ENCODE measurements at places on chromosomes 13 and 19.

- no peak for DNase-seq
Measured at GRCh38 chr13:20337884-20338551, 105.9 kb upstream of the GJB6 start.

DNA sequence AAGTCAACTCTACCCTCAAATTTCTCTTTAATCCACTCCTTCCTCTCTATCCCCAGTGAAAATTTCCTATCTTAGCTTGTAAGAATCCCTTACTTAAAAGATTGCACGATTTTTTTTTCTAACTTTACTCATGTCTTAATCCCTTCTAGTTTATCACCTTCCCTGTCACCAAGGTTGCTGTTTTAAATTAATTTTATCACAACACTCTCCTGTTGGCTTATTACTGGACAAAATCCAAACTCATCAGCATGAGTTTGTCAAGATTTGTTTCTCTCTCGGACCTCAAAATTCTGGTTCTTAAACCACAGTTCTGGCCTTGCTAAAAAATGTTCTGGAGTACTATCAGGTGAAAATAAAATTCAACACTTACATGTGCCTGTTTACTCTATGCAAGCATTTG lies 959.1 kb upstream of the SLC10A2 start:
- DNase-seq, result no peak

DNA sequence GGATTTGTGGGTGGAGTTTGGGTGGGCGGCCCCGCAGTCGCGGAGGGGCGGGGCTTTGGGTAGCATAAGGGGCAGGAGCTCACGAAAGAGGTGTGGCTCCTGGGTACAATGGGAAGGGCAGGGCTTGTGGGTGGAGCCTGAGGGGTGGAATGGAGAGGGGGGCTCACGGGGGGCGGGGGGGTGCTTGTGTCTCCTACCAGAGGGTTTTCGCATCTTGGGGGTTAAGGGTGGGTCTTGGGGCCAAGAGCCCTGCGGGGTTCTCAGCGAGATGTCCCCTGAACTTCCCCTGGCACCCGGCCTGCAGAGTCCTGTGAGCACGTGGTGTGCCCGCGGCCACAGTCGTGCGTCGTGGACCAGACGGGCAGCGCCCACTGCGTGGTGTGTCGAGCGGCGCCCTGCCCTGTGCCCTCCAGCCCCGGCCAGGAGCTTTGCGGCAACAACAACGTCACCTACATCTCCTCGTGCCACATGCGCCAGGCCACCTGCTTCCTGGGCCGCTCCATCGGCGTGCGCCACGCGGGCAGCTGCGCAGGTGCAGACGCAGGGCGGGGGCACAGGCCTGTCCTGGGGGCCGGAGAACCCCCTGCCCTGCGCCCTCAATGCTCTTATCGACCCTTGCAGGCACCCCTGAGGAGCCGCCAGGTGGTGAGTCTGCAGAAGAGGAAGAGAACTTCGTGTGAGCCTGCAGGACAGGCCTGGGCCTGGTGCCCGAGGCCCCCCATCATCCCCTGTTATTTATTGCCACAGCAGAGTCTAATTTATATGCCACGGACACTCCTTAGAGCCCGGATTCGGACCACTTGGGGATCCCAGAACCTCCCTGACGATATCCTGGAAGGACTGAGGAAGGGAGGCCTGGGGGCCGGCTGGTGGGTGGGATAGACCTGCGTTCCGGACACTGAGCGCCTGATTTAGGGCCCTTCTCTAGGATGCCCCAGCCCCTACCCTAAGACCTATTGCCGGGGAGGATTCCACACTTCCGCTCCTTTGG lies 5.1 kb downstream of the FSTL3 start:
- DNase-seq, result peak; percentile 34

GRCh38 chr13:109768176-109768575 lies 18.2 kb downstream of the IRS2 start:
- no peak for DNase-seq

GRCh38 chr19:16429066-16429758 lies 42.6 kb downstream of the EPS15L1 start:
- no peak for DNase-seq

DNA sequence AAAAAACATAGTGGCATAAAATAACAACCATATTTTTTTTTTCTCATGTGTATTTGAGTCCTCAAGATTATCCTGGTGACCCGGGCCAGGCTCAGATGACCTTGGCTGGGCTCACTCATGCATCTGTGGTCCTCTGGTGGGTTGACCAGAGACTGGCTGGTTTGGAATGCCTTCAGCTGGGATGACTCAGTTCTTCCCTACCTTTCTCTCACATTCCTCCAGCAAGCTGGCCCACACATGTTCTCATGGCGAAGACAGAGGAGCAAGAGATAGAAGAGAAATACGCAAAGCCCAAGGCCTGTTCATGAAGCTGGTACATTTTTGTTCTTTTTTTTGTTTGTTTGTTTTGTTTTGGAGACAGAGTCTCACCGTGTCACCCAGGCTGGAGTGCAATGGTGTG lies 14.3 kb upstream of the ZNF541 start:
- no peak for DNase-seq

- no peak for DNase-seq
Measured at GRCh38 chr19:19562665-19563347, 24.7 kb downstream of the CILP2 start.
